ENCODE measurements at places on chromosomes 5 and 9. TPM values are rescaled to one million over a fixed set of nuclear protein-coding genes. Genes with fewer than 3 reads are reported as not detected.

Gene PAM
- 242 TPM for polyA plus RNA-seq

- no peak overlapping the region for H3K4me3 ChIP-seq
- H3K27me3 ChIP-seq = no peaks in the 10 kb centered on the region
- H3K4me1 ChIP-seq = no peaks in the 10 kb centered on the region
- no peaks in the 10 kb centered on the region for H3K36me3 ChIP-seq
- no peak overlapping the region for H3K27ac ChIP-seq
Measured at GRCh38 chr5:100409660-100410151, 125.5 kb upstream of the FAM174A start.

- H3K27ac ChIP-seq = no peak overlapping the region
- H3K4me3 ChIP-seq = no peak overlapping the region
- H3K4me1 ChIP-seq = no peaks in the 10 kb centered on the region
- no peaks in the 10 kb centered on the region for H3K27me3 ChIP-seq
Measured at GRCh38 chr5:148973455-148973854, 89.4 kb downstream of the SH3TC2 start.

DNA sequence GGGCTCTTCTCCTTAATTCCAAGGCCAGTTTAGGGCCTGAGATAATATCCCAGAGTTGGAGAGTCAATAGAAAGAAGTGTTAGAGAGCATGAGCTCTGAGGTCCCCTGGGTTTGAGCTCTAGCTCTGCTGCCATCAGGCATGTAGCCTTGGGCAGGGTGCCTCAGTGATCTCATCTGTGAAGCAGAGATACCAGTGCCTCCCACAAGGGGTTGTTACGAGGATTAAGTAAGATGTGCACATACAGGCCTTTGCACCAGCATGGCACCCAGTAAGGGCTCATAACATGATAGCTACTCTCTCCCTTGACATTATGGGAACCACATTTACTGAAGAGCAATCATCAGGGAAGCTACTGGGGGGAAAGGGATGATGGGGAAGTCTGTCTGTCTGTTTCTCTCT, 265.7 kb downstream of the HSPA4 start:
- H3K27ac ChIP-seq = no peak overlapping the region
- H3K36me3 ChIP-seq = no peaks in the 10 kb centered on the region
- H3K4me1 ChIP-seq = no peaks in the 10 kb centered on the region
- H3K4me3 ChIP-seq = no peak overlapping the region

Gene SCGB3A2
- polyA plus RNA-seq = not detected

DNA sequence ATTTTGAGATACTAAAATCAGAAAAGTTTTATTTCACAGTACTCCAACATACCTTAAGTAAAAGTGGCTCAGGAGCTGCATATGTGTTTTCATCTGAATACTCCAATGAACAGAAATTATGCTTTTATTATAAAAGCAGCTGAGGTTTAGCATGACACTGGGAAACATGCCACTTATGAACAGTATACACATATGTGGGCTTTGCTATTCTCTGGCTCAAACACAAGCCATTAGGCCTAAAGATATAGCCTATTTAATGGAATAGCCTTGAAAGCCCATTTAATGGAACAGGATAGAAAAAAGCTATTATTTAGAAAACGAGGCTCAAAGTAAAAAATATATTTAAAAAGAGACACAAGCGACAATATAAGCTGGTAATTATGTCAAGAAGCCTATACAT, 74.1 kb downstream of the SLC38A9 start:
- no peaks in the 10 kb centered on the region for H3K36me3 ChIP-seq
- no peak for DNase-seq
- H3K4me3 ChIP-seq = no peak overlapping the region
- H3K27me3 ChIP-seq = no peaks in the 10 kb centered on the region

DNA sequence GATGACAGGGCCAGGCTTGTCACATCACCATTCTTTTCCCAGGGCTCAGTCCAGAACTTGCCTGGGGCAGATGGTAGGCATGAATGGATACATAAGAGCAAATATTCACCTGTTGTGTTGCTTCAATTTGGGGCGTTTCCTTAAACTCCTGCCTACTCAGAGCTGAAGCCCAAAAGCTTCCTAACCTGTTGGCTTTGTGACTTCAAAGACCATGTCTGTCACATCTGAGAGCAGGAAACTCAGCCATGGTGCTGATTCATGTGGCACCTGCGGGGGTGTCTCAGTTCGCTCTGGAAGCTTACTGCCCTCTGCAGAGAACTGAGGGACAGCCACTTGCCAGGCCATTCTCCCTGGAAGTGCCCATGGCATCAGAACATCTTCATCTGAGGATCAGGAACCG, 246.6 kb downstream of the HSPA4 start:
- no peak overlapping the region for H3K4me3 ChIP-seq
- no peaks in the 10 kb centered on the region for H3K27me3 ChIP-seq
- no peak for DNase-seq
- no peaks in the 10 kb centered on the region for H3K4me1 ChIP-seq

DNA sequence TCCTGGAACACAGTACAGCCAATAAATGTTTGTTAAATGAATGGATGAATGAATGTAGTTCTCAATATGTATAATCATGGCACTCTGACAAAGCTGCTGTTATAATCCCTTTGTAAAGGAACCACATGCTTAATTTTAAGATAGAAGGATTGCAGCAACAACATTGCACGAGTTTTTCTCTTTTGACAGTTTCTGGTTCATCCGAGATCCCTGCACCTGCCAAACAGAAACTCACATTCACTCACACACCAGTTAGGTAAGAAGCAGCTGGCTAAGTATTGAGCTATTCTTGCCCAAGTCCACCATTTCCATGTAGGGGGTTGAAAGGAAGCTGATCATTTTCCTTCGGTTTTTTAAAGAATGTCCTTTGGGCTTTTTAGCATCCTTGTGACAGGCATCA, 133.7 kb upstream of the MAP1B start:
- H3K36me3 ChIP-seq = no peaks in the 10 kb centered on the region
- no peak overlapping the region for H3K27ac ChIP-seq
- no peak overlapping the region for H3K4me3 ChIP-seq
- peaks cover 4% of the 10 kb centered on the region for H3K4me1 ChIP-seq

DNA sequence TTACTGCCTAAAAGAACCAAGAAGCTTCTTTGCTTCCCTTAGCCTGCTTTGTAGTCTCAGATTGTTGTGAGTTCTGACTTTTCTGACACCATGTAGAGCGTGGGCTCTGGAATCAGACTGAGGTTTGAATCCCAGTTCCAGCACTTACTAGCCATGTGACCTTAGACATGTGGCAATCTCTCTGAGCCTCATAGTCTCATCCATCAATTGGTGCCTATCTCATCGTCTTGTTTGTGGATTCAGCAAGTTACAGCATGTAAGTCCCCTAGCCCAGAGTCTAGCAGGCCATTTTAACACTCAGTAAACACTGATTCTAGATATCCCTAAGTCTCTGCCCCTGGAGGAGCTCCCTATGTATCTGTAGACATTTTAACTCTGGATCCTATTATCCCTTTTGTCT, 94.7 kb downstream of the ANGPTL2 start:
- H3K4me3 ChIP-seq = no peak overlapping the region
- H3K4me1 ChIP-seq = no peaks in the 10 kb centered on the region
- DNase-seq = no peak
- H3K36me3 ChIP-seq = no peaks in the 10 kb centered on the region
- H3K27me3 ChIP-seq = no peaks in the 10 kb centered on the region

DNA sequence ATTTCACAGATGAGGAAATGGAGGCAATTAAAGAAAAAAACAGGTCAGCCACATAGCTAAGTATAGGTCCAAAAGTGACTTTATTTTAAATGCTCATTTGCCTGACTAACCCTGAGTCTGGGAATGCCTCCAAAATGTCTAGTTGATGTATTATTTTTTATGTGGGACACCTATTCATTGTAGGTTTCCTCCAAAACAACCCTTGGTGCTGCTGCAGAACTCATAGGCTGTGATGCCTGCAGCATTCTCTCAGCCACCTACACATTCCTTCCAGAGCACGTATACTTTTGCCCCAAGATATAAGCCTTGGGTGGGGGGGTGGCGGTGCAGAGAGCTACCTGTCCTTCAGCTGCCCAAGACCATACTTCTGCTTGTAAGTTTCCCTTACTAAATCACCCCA, 77.4 kb downstream of the MSX2 start:
- no peaks in the 10 kb centered on the region for H3K4me1 ChIP-seq
- DNase-seq = no peak
- H3K4me3 ChIP-seq = no peak overlapping the region
- no peak overlapping the region for H3K27ac ChIP-seq
- H3K27me3 ChIP-seq = no peaks in the 10 kb centered on the region
- no peaks in the 10 kb centered on the region for H3K36me3 ChIP-seq

Gene PRR16
- 0.61 TPM for polyA plus RNA-seq

Gene ANXA1
- polyA plus RNA-seq = 30.4 TPM

Gene PHYHD1
- 71.3 TPM for polyA plus RNA-seq

Gene THOC3
- 4.2 TPM for polyA plus RNA-seq

Gene MVB12B
- polyA plus RNA-seq = 2.9 TPM

DNA sequence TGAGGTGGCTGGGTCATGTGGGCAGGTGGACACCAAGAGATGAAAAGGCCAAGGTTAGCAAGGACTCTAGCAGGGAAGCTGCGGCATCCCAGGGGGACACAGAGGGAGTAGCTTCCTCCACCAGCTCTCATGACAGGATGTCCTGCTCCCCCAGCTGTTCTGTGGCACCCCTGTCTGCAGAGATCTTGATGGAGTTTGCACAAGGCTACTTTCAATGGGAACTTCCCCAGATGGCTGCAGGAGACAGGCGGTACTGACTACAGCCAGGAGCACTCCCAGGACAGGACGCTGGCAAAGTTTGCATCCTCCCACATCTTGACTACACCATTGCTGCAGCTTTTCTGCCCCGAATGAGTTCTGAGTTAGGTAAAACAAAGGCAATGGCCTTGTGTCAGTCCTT, 312.8 kb downstream of the TLE4 start:
- H3K36me3 ChIP-seq = no peaks in the 10 kb centered on the region
- no peak for DNase-seq
- no peaks in the 10 kb centered on the region for H3K27me3 ChIP-seq
- no peaks in the 10 kb centered on the region for H3K4me1 ChIP-seq
- H3K4me3 ChIP-seq = no peak overlapping the region

GRCh38 chr9:97689401-97690180, 7.5 kb downstream of the XPA start:
- no peaks in the 10 kb centered on the region for H3K27me3 ChIP-seq
- H3K4me1 ChIP-seq = peaks cover 21% of the 10 kb centered on the region
- H3K27ac ChIP-seq = no peak overlapping the region
- H3K4me3 ChIP-seq = no peak overlapping the region

GRCh38 chr9:129068990-129069861, 11.7 kb upstream of the DOLPP1 start:
- DNase-seq = peak; percentile 70
- H3K4me3 ChIP-seq = no peak overlapping the region
- H3K36me3 ChIP-seq = no peaks in the 10 kb centered on the region

GRCh38 chr5:116632890-116633289, 58.3 kb upstream of the SEMA6A start:
- H3K27me3 ChIP-seq = no peaks in the 10 kb centered on the region
- DNase-seq = no peak
- no peak overlapping the region for H3K4me3 ChIP-seq
- no peak overlapping the region for H3K27ac ChIP-seq

GRCh38 chr5:123482258-123482657, 29.7 kb upstream of the CSNK1G3 start:
- no peaks in the 10 kb centered on the region for H3K36me3 ChIP-seq
- no peaks in the 10 kb centered on the region for H3K27me3 ChIP-seq
- no peak overlapping the region for H3K27ac ChIP-seq

DNA sequence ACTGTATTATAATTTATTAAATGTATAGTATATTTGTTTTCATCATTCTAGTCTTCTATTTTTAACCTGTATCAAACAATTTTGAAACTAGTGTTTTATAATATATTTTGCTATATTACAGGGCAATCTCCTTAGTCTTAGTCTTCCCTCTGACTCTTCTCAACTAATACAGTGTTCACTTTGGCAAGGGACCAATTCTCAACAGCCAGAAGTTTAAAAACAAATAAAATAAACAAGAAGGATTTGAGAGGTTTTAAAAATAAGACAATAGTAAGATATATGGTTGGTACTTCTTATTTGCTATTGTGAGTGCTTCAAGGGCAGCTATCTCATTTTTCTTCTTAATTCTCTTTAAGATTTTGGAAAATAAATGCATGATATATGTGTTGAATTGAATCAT, 167.2 kb downstream of the RAB3C start:
- H3K36me3 ChIP-seq = no peaks in the 10 kb centered on the region
- H3K4me1 ChIP-seq = no peaks in the 10 kb centered on the region
- H3K27ac ChIP-seq = no peak overlapping the region

DNA sequence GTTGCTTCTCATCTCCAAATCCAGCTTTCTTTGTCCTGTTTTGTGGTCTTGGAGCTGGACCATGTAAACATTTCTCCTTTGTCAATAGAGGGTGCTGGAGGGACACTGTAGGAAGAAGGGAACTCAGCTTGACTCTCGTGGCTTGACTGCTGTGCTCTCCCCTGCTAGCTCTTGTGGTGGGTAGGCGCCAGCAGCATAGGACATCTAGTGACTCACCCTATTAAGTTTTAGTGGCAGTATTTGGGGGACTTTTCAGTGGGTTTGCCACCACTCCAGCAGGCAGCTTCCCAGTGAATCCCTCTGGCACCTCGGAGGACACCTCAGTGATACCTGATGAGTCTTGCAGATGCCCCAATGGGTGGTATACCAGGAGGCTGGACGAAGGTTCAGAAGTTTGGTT, 97.8 kb downstream of the TSSK1B start:
- no peaks in the 10 kb centered on the region for H3K36me3 ChIP-seq
- H3K27ac ChIP-seq = no peak overlapping the region
- H3K27me3 ChIP-seq = no peaks in the 10 kb centered on the region
- DNase-seq = no peak
- H3K4me1 ChIP-seq = no peaks in the 10 kb centered on the region
